ENCODE measurements at places on chromosomes 5 and 9. TPM values are rescaled to one million over a fixed set of nuclear protein-coding genes. Genes with fewer than 3 reads are reported as not detected.

- no peak for DNase-seq
Observed at GRCh38 chr5:113682497-113683136, 169.1 kb downstream of the YTHDC2 start.

DNA sequence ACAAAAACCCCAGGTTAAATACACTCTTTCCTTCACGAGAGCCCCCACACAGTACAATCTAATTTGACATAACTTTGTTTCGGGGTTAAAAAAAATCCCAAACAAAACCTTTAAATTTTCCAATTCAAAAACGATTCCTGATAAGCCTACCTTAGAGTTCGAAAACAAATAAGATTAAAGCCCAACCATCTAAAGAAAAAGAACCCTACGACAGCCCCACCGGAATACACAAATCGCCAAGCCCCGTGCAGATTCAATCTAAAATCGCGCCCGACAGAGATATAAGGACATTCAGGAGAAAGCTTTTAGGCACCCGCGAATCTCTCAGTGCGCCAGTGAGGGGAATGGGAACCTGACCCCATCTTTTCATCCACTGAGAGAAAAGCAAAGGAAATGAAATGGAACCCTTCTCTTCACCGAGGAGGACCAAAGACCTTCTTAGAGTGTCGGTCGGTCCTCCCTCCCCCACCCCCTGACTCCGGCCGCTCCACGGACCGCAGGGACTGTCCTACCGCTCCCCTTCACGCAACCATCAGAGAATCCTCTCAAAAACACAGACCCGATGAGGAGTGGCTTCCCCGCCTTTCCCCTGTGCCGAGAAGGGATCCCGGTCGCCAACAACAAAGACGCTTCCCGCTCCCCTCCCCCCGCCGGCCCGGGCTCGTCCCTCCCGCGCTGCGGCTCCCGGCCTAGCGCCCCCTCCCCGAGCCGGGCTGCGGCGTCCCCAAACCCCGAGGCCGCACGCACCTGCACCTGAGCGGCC, 925 bp downstream of the ABHD17B start:
- DNase-seq, result peak; percentile 43

DNA sequence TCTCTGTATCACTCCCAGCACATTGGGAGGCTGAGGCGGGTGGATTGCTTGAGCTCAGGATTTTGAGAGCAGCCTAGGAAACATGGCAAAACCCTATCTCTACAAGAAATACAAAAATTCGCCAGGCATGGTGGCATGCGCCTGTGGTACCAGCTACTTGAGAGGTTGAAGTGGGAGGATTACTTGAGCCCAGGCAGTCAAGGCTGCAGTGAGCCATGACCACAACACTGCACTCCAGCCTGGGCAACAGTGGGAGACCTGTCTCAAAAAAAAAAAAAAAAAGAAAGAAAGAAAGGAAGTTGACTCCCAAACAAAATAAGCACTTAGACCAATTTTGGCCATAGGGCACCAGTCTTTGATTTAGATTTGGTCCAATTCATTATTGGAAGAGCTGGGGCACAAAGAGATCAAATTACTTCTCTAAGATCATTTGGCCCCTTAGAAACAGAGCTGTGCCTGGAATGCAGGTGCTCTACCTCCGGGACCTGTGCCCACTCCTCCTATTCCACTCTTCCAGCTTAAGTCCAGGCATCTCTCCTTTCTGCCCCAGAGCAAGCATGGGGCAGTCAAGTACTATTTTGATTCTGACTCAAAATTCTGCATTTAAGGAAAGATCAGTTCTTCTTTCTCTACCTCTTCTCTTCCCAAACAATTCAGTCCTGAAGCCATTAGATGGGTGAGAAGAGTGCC, 59.0 kb downstream of the ALDH7A1 start:
- no peak for DNase-seq

- no peak for DNase-seq
Observed at GRCh38 chr5:9201761-9202160, 344.1 kb downstream of the SEMA5A start.

DNA sequence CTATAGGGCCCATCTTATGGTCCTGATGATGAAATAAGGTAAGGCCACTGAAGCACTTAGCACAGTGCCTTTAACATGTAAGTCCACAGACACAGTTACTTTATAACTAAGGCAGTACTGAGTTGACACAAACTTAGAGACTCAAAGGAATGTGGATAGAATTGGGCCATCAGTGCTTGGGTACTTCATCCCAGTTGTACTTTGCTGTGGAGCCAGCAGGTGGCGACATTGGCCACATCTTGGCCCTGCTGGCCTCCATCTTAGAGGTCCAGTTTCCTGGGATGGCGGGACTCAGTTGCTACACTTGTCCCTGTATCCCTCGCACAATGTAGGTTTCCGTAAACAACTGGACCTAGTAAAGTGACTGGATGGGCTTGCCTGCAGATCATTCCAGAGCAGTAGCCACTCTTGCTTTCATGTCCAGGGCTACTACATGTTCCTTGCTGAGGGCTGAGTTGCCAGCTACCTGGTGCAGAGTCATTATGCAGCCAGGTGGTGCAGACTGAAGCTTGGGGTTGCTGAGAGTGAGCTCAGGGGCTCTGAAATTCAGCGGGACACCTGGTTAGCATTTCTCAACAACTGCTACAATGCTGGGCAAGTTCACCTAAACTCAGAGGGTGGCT, 10.6 kb downstream of the MTAP start:
- peak; percentile 53 for DNase-seq

SPATA31C1 gene
- total RNA-seq, result under 0.01 TPM

- DNase-seq, result peak; percentile 2
Observed at GRCh38 chr5:67672636-67673035, 476.0 kb upstream of the CD180 start.

DNA sequence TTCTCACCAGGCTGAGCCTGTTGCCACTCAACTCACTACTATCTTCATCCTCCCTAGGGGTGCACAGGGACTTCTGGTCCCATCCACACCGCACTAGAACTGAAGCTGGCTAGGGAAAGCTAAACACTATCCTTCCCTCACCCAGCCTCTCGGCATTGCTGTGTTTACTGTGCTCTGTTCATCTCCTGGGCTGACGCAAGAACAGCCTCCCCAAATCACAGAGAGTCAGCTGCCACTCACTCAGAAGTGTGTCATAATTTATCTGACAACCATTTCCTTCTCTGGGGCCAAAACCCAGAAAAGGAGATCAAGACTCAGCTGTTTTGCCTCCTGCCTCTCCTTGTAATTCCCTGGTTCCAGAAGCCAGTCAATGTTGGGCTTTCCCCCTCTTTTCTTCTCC, 92.8 kb downstream of the ARHGEF28 start:
- DNase-seq, result no peak

DNA sequence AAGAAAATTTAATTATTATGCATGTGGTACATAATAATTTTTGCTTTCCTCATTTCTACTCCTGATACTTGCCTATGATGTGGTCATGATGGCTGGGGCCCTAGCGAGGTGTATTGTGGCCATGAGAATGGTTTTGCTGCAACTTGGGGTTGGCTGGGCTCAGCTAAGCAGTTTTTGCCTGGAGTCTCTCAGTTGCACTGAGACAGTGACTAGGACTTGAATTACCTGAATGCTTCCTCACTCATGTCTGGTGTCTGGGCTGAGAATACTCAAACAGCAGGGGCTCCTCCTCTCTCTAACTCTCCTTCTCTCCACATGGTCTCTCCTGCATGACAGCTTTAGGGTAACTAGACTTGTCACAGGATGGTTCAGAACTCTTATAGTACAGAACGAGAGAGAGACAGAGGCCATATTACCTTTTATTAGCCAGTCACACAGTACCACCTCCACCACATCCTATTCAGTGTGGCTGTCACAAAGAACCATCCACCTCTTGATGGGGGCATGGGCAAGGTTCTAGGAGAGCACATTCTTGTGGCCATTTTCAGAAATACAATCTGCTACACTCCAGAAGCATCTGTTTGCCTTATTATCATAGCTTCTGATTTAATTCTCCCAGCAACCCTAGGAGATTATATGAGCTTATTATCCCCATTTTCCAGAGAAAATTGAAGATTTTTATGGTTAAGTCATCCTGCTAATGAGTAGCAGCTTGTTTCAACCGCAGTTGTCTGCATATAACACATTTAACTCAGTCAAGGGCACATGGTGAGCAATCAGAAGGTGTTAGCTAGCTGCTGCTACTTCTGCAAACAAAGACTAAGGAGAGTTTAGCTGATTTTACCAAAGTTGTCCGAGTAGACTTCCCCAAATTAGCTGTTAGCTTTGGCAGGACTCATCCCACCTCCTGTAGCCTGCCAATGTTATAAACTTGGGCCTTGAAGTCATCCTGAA, 245.1 kb downstream of the DOCK8 start:
- DNase-seq, result no peak

BOD1 gene
- 23.2 TPM for total RNA-seq

GRCh38 chr5:40499518-40500273, 180.0 kb upstream of the PTGER4 start:
- no peak for DNase-seq

SLC12A2 gene
- 22.9 TPM for total RNA-seq

GRCh38 chr5:179882338-179882737, 23.7 kb upstream of the MRNIP start:
- no peak for DNase-seq

All from hematopoietic multipotent progenitor cell (in vitro differentiated cells).